Activated T-helper 1 cell treated with Interleukin-2 at 50 U/mL for 16 hours (primary cell): ENCODE measurements at places on chromosomes 16 and 17.

- DNase-seq, result no peak
Observed at GRCh38 chr17:80339731-80340456, 75.1 kb upstream of the ENDOV start.

GRCh38 chr17:81665205-81666091 is 957 bp downstream of the OXLD1 start:
- DNase-seq, result no peak

DNA sequence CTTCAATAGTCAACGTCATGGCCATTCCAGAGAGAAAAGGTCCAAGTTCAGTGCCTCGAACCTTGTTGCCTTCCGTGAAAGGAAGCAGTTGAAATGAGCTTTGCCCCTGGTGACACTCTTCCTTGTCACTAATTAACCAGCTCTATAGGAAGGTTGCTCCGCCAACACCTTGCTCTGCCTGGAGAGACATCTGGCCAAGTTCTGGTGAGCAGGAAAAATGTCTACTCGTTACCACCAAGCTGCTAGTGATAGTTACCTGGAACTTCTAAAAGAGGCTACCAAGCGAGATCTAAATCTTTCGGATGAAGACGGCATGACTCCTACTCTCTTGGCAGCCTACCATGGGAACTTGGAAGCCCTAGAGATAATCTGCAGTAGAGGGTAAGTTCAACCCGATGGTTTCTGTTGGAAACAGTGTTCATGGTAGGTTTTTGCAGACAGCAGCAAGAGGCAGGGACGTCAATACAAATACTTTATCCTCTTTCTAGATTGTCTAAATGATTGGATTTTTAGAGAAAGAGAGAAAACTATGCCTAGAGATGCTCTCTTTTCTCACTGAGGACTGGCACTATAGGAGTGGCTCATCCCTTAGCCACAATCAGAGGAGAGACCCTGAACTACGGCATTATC is at the start of gene ANKS4B:
Gene ANKS4B, plus strand, starts transcription at position 179 of the 630 bp plus-strand sequence. Its CDS starts 39 bp downstream, at position 218.
- DNase-seq, result no peak

GRCh38 chr16:79826732-79827475 is 226.4 kb upstream of the MAF start:
- DNase-seq, result no peak

- DNase-seq, result no peak
Observed at GRCh38 chr17:71283486-71283885, 837.3 kb upstream of the SOX9 start.

- DNase-seq, result no peak
Observed at GRCh38 chr17:45757431-45758218, 26.5 kb upstream of the CRHR1 start.

GRCh38 chr17:58094118-58094517 is 10.9 kb downstream of the DYNLL2 start:
- DNase-seq, result no peak

- DNase-seq, result no peak
Observed at GRCh38 chr16:75385507-75386152, 47.7 kb downstream of the CFDP1 start.

- no peak for DNase-seq
Observed at GRCh38 chr16:68230176-68230571, 5.8 kb downstream of the ESRP2 start.

- DNase-seq, result no peak
Observed at GRCh38 chr17:21524211-21524591, 148.0 kb downstream of the KCNJ12 start.

- no peak for DNase-seq
Observed at GRCh38 chr17:4426499-4427208, 7.1 kb upstream of the SPNS3 start.

DNA sequence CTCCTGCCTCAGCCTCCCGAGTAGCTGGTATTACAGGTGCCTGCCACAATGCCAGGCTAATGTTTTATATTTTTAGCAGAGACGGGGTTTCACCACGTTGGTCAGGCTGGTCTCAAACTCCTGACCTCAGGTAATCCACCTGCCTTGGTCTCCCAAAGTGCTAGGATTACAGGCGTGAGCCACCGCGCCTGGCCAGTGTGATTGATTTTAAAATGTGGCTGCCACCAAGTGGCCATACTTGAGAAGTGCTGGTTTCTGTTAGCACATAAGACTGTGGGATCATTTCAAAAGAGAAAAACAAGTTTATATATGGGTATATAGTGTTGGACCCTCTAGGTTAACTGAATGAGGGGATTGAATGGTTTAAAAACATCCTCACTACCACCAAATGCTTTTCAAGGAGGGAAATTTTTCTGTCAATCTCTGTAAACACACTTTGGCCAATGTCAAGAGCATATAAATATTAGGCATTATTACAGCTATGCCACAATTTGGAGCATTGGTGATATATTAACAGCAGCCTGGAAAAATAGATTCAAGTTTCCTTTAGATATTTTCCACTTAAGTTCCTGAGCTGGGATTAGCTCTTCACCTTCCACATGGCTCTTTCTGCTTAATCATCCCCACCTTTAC is 13.5 kb upstream of the DHRS13 start:
- DNase-seq, result no peak

DNA sequence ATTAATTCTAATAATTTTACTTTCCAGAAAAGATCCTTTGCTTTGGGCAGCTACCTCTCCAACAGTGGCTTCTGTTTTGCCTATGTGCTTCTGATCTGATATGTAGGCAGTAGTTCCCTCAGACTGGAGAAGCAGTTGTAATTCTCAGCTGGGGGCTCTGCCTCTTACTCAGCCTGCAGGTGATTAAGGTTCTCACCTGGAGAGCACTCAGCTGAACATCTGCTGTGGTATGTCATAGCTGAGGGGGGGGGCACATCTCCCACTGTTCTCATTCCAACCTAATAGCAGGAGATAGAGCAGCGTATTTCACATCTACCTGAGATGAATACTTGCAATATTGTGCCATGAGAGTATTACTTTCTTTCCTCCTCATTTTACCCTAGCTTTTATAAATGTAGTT is 511.9 kb upstream of the CDH8 start:
- DNase-seq, result no peak
